ENCODE measurements at places on chromosomes 7 and 10.
A peak's percentile ranks its signal among the peaks of the same experiment; 100 is the strongest.

- DNase-seq, result no peak
Observed at GRCh38 chr10:55369670-55370420, 568.8 kb upstream of the PCDH15 start.

DNA sequence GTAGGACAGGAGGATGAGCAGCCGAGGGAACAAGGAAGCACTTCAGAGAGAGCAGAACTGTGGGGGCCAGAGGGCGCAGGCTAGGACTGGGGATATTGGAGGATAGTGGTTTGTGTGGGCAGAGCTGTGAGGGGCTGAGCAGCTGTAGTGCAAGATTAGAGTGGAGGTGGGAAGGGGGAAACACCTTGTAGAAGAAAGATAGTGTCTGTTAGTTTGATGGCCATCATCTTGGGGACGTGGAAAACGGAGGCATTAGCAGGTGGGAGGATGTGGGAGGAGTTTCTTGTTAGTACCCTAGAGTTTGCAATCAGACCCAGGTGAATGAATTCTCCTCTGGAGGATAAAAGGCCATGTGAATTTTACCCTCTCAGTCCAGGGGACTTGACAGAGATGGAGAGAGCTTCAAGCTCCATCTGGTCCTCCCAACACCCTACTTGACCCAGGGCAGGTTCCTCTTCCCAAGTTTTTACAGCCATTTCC is 34.0 kb downstream of the PRSS2 start:
- no peak for DNase-seq

DNA sequence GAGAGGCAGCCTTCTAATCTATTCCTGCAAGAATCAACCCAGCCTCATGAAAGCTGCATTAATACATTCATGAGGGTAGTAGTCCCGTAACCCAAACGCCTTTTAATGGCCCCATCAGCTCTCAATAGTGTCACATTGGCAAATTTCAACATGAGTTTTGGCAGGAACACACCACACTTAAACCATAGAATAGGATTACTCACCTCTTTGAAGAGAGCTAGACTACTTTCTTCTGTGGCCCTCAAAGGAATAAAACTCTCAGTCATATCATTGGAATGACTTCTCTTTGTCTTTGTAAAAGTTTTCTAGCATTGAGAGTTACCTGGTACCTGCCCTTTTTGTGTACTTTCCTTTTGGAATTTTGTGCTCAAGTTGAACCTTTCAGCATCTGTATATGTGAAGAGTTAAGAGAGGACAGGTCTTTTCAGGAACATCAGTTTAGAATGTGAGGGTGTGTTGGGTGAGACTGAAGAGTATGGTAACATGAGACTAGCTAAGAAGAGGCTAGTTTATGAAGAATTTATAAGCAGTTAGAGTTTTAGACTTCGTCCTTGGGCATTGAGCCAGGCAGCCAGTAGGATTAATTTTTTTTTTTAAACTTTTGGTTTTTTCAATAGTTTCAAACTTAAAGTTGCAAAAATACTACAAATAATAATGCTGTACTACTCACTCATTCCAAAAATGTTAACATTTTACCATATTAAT is 92.6 kb downstream of the MLLT10 start:
- no peak for DNase-seq

DNA sequence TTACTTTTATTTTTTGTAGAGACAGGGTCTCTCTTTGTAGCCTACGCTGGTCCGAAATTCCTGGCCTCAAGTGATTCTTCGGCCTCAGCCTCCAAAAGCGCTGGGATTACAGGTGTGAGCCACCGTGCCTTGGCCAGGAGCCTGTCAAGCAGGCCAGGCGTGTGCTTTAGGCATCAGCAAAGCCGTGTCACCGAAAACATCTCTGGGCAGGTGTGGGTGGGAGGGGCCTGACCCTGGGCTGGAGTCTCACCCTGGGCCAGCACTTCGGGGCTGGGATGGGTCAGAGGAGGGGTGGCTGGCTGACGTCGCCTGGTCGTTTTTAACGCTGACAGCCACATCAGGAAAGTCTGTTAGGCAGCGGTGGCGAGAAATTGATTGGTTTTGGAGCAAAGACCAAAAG is 80.9 kb downstream of the UNCX start:
- DNase-seq, result no peak

DNA sequence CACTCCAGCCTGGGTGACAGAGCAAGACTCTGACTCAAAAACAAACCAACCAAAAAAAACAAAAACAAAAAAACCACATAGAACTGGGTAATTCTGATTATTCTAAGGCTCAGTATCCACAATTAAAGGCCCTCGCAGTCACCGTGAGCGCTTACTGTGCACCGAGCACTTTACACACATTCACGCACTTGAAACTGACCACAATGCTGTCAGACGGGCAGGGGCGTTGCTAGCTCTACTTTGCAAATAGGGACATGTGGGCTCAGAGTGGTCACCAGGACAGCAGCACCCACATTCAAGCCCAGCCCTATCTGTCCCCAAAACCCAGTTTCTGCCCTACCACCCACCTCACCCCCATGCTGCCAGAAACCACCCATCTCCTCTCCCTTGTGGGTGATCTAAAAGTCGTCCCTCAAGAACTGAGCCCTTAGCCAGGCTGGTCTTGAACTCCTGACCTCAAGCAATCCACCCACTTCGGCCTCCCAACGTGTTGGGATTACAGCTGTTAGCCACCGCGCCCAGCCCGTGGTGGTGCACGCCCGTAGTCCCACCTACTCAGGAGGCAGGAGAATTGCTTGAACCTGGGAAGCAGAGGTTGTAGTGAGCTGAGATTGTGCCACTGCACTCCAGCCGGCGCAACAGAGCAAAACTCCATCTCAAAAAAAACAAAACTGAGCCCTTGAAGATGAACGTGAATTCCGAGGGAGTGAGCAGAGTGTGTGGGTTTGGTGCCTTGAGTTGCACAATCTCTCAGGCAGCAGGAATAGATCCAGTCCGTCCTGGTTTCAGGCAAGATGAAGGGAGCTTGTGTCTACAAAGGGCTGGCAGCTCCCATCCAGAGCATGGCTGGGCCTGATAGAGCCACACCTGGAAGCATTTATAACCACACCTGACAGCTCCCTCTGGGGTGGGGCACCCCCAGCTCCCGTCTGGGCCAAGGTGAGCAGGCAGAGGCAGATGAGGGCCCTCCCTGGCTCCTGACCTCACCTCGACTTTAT is 5.4 kb upstream of the HSPB1 start:
- DNase-seq, result no peak

- DNase-seq, result peak; percentile 20
Observed at GRCh38 chr7:151435103-151435916, 4.6 kb downstream of the CRYGN start.

- DNase-seq, result no peak
Observed at GRCh38 chr10:52903397-52903938, 130.9 kb upstream of the MBL2 start.

- no peak for DNase-seq
Observed at GRCh38 chr7:105887569-105888189, 11.3 kb upstream of the ATXN7L1 start.

GRCh38 chr7:99409192-99409572 is 413 bp downstream of the BUD31 start:
- no peak for DNase-seq

GRCh38 chr10:128011059-128011979 is 104.4 kb downstream of the PTPRE start:
- DNase-seq, result peak; percentile 47

DNA sequence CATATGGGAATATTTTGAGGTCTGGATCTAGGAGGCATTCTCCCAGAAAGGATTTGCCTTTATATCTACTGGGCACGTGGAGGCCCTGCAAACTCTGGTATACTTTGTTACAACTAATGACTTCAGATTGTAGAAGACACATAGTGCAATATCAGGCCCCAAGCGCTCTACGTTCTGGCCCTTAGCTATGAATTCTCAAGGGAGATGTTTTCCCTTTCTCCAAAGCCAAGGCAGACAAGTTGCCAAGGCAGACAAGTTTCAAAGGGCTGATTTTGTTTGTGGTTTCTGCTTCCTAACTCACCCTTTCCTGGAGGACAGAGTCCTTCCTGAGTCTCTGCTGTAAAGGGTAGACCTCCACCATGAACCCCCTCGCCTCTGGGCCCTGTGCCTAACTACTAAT is 99.4 kb upstream of the CTTNBP2 start:
- no peak for DNase-seq

DNA sequence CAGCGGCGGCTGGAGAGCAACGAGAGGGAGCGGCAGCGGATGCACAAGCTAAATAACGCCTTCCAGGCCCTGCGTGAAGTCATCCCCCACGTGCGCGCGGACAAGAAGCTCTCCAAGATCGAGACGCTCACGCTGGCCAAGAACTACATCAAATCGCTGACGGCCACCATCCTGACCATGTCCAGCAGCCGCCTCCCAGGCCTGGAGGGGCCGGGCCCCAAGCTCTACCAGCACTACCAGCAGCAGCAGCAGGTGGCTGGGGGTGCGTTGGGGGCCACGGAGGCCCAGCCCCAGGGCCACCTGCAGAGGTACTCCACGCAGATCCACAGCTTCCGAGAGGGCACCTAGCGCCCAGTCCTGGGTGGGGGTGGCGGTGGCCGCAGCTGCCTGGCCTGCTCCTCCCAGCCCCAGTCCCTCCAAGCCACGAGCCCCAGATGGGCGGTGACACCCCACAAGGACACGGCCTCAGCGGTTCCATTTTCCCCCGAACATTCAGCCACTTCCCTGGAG is 1.3 kb downstream of the BHLHA15 start:
- DNase-seq, result no peak

- no peak for DNase-seq
Observed at GRCh38 chr10:61990761-61991135, 89.2 kb downstream of the ARID5B start.

DNA sequence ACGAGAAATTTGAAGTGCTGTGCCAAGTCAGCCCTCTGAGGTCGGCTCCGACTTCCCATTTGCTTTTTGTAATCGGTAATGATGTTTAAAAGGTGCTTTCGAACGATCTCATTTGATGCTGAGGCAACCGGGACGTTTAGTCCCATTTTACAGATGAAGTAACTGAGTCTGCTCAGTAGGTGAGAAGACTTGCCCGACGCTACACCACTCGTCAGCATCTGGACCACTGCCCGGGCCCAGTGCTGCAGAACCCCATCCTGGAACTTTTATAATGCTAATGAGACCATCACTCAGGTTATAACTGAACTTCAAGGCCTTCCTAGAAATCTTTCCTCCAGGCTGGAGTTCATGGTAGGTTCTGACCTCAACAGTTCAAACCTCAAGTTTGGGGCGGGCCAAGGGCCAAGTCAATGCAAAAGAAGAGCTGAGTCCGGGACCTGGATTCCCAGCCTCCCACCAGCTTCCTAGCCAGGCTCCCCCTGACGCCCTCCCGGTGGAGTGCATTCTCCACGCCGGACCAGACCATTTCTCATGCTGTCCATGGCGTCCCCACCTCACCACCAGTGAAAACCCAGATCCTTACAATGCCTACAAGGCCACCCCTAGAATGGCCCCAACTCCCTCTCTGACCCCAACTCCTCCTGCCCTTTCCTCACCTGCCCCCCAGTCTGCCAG is 699 bp upstream of the PDLIM1 start:
- no peak for DNase-seq

DNA sequence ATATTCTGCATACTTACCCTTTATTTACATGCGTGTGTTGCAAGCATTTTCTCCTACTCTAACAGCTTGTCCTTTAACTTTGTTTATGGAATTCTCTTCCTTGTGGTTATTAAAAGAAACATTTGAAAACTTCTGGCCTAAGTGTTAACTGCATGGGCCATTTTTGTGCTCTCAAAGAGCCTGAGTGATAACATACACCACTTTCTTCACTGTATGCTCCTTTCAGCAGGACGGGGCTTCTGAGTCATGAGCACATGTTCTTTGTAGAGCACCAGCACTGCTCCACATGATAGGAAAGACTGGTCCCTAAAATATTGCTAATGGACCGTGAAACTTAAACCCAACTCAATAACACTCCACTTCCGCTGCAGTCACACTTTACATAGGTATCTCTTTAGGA is 1093.6 kb upstream of the GHITM start:
- DNase-seq, result no peak

DNA sequence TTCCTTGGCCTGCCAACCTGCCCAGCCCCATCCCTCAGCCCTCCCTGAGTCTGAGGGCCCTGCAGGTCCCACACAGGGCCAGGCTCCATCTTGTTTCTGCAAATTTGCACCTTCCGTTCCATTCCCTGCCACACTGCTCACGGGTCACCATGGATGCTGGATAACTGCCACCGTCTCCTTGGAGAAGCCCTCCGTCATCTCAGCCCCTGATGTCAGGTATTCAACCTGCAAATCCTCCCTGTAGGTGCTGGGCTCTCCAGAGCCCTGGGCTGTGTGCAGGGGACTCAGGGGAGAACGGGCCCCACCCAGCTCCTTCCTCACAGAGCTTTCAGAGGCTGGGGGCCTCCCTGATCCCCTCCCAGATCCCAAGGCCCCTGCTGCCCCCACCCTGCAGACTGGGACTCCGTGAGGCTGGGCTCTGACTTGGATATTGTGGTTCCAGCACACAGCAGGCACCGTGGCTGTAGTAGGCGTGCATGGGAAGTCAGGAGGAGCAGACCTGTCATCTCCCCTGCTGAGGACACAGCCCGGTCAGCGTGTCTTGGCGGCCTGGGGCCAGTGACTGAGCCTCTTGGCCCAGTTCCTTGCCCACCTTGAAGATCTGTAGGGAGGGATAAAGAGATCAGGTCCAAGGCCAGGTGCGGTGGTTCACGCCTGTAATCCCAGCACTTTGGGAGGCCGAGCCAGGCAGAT is 121.7 kb upstream of the TNRC18 start:
- no peak for DNase-seq

- DNase-seq, result no peak
Observed at GRCh38 chr10:5614155-5614721, 52.2 kb downstream of the ASB13 start.

DNA sequence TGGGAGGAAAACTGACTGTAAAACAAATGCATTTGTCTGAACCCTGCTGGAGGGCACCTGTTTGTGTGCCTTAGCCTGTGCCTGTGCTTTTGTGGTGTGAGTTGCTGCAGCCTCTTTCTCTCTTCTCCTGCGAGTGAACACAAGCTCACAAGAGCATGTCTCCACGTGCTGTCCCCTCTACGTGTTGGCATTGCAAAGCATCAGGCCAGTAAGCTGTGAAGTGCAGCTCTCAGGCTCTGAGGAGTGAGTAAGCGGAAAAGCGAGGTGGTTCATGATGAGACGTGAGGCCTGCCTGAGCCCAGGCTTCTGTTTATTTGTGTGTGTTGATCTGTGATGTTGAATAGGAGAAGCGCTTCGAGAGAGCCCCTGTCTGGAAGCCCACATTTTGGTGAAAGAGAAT is 85.6 kb upstream of the PDCD4 start:
- DNase-seq, result no peak

DNA sequence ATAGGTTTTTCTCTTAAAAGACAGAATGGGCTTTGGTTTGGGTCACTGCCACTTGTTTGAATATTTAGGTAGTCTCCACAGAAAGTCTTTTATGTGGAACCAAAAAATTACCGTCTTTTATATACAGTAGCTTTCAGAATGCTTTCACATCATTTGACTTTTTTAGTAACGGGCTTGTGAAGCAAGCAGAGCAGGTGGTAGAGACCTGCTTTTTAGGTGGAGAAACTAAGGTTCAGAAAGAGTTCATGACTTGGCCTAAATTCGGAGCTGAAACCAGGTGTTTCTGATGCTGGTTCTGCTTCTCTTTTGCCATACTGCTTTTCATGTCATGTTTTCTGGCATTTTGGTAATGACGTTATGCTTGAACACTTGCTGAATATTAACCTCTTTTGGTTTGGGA is 36.3 kb downstream of the GARS1 start:
- DNase-seq, result no peak

- DNase-seq, result no peak
Observed at GRCh38 chr7:65225422-65226006, 148.1 kb upstream of the ZNF92 start.

GRCh38 chr7:159108941-159109652 is 35.6 kb downstream of the VIPR2 start:
- no peak for DNase-seq

- DNase-seq, result no peak
Observed at GRCh38 chr10:29481906-29482440, 152.8 kb downstream of the SVIL start.
